ENCODE measurements at places on chromosomes 5 and 9.
A peak's percentile ranks its signal among the peaks of the same experiment; 100 is the strongest.

DNA sequence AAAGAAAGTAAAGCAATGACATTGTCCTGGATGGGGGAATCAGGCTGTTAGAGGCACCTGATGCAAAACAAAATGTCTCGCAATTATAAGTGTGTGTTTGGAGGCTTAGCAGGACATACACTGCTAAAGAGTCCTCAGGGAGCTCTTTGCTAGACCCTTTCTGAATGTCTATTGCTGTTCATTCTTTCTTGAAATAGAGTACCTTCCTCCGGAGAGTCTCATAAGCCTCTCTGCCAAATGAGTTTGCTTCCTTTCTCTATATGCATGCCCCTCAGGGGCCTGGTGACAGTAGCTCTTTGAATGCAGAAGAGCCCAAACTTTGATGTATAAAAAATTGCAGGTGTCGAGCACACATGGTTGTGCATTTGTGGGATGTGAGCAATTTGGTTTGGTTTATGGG, 26.4 kb upstream of the ADAMTSL1 start:
- peak overlapping the region; percentile 0 for H3K27ac ChIP-seq
- H3K4me1 ChIP-seq: peaks cover under 1% of the 10 kb centered on the region
- no peaks in the 10 kb centered on the region for H3K27me3 ChIP-seq
- DNase-seq: no peak

DNA sequence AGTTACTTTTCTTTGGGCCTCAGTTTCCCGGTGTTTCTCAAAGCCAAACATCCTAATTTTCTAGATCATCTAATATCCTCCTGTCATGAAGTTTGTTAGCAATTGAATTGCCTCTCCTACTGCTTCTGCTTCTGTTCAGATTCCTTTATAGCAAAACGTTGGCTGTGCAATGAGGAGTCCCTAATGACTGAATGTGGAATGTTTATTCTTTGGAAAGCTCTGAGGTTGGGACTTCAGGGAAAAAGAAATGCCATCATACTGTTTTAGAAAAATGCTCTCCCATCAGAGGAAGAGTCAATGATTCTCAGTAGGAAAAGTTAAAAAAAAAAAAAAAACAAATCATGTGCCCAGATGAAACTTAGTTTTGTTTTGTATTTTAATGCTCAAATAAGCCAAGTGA, 268.7 kb upstream of the PAPPA start:
- no peaks in the 10 kb centered on the region for H3K36me3 ChIP-seq
- no peaks in the 10 kb centered on the region for H3K4me1 ChIP-seq
- DNase-seq: no peak
- no peaks in the 10 kb centered on the region for H3K27me3 ChIP-seq
- no peak overlapping the region for H3K27ac ChIP-seq

DNA sequence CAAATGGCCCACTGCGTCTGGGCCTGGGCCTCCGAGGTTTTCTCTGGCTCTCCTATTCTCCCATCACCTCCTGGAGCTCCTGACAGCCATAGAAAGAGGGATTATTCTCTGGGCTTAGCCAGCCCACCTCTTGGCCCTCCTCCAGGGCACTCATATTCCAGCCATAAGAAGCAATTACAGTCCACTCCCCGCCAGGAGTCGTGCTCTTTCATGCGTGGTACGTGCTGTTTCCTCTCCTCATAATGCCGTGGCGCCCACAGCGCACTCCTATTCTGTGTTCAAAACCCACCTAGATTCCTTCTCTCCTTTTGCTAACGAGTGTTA, 240.8 kb upstream of the ZNF462 start:
- DNase-seq: no peak
- H3K4me1 ChIP-seq: peaks cover 13% of the 10 kb centered on the region
- H3K4me3 ChIP-seq: no peak overlapping the region
- no peaks in the 10 kb centered on the region for H3K36me3 ChIP-seq
- H3K27me3 ChIP-seq: no peaks in the 10 kb centered on the region

DNA sequence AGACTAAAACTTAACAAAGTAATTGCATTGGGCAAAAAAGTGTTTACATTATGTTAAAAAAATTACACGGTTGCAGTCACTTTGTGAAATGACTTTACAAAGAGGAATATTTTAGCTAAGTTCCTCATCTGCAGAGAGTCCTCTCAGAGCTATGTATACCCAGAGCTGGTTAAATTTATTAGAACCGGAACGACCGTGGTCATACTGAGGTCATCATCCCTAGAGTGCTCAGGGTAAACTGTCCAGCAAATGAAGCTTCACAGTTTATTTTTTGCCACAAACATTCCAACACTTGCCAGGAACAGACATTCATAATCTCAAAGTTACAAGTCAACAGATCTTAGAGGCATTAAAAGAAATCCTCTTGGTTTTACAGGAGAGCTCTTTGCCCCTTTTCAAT, 897 bp downstream of the ROPN1L start:
- no peak overlapping the region for H3K27ac ChIP-seq
- no peak for DNase-seq
- H3K27me3 ChIP-seq: no peaks in the 10 kb centered on the region
- H3K4me3 ChIP-seq: peak overlapping the region; percentile 80

DNA sequence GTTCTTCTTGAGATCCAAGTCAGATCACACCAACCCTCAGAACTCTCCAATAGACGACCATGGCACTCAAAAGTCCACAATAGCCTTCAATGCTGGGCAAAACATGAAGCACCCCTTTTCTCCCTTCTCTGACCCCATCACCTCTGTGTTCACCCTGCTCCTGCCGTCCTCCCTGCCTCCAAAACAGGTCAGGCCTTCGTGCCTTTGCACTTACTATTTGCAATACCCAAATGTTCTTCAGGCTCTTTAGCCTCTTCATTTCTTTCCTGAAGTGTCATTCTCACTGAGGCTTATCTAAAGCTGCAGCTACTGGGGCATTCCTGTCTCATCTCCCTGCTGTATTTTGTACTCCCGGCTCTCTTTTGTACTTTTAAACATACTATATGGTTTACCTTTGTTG, 2.0 kb upstream of the ROPN1L start:
- H3K36me3 ChIP-seq: no peaks in the 10 kb centered on the region
- no peak overlapping the region for H3K4me3 ChIP-seq

GRCh38 chr5:41748631-41749030, 121.6 kb downstream of the OXCT1 start:
- DNase-seq: no peak
- no peaks in the 10 kb centered on the region for H3K4me1 ChIP-seq
- H3K4me3 ChIP-seq: no peak overlapping the region
- H3K27ac ChIP-seq: no peak overlapping the region

DNA sequence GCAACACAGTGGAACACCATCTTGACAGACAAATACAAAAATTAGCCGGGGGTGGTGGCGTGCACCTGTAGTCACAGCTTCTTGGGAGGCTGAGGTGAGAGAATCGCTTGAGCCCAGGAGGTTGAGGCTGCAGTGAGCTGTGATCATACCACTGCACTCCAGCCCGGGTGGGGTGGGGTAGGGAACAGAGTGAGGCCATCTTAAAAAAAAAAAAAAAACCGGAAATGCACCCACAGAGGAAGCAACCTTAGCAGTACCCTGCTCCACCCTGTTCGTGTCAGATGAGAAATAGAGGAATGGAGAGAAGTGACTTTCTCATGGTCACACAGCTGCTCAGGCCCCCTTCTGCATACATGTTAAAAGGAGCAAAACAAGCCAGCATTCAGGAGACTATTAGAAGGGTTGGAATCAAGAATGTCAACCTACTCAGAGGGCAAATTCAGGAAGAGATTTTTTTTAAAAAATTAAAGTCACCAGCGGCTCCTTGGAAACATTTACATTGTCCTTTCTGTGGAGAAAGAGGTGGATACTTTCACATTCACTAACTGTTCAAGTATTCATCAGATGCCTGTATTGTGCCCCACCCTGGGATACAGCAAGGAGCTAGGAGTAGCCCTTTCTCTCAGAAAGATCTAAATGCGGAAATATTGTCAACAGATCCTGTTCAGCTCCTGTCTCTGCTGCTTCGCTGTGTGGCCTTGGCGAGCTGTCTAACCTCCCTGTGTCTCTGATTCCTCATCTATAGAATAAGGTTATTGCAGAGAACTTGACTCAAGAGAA, 41.0 kb downstream of the CYFIP2 start:
- H3K27me3 ChIP-seq: no peaks in the 10 kb centered on the region
- H3K4me3 ChIP-seq: no peak overlapping the region
- no peak overlapping the region for H3K27ac ChIP-seq
- no peaks in the 10 kb centered on the region for H3K4me1 ChIP-seq

DNA sequence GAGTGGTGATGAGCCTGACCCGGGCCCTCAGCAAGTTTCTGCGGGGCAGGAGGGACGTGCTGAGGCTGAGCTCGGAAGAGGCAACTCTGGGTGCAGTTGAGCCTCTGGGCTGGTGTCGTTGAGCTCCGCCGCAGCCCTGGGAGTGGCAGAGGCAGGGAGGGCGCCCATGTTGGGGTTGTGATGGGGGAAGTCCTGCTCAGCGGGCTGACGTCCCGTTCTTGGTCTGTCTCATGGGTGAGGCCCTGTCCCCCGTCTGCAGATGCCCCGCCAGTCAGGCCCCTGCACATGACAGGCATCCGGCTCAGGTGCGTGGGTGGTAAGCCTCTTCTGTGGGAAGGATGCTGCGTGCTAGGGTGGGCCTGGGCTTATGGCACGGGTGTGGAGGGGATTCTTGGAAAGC, 64.3 kb downstream of the RXRA start:
- H3K27me3 ChIP-seq: no peaks in the 10 kb centered on the region
- no peak for DNase-seq
- H3K27ac ChIP-seq: peak overlapping the region; percentile 91
- H3K36me3 ChIP-seq: no peaks in the 10 kb centered on the region

- no peaks in the 10 kb centered on the region for H3K36me3 ChIP-seq
- no peak overlapping the region for H3K27ac ChIP-seq
- no peak for DNase-seq
- H3K4me1 ChIP-seq: no peaks in the 10 kb centered on the region
Observed at GRCh38 chr9:119501374-119501773, 132.1 kb upstream of the BRINP1 start.

- no peaks in the 10 kb centered on the region for H3K27me3 ChIP-seq
- DNase-seq: no peak
- H3K4me3 ChIP-seq: no peak overlapping the region
- no peaks in the 10 kb centered on the region for H3K36me3 ChIP-seq
- H3K4me1 ChIP-seq: no peaks in the 10 kb centered on the region
Observed at GRCh38 chr5:158392753-158393152, 533.8 kb upstream of the CLINT1 start.

- H3K4me3 ChIP-seq: no peak overlapping the region
- H3K36me3 ChIP-seq: no peaks in the 10 kb centered on the region
- H3K27ac ChIP-seq: no peak overlapping the region
- peaks cover 10% of the 10 kb centered on the region for H3K4me1 ChIP-seq
- no peak for DNase-seq
- H3K27me3 ChIP-seq: no peaks in the 10 kb centered on the region
Observed at GRCh38 chr5:123425431-123425830, 2.2 kb upstream of the CEP120 start.

GRCh38 chr5:38468978-38469706, 87.3 kb downstream of the LIFR start:
- H3K36me3 ChIP-seq: no peaks in the 10 kb centered on the region
- no peak overlapping the region for H3K4me3 ChIP-seq
- H3K4me1 ChIP-seq: no peaks in the 10 kb centered on the region
- H3K27ac ChIP-seq: peak overlapping the region; percentile 89
- no peaks in the 10 kb centered on the region for H3K27me3 ChIP-seq

DNA sequence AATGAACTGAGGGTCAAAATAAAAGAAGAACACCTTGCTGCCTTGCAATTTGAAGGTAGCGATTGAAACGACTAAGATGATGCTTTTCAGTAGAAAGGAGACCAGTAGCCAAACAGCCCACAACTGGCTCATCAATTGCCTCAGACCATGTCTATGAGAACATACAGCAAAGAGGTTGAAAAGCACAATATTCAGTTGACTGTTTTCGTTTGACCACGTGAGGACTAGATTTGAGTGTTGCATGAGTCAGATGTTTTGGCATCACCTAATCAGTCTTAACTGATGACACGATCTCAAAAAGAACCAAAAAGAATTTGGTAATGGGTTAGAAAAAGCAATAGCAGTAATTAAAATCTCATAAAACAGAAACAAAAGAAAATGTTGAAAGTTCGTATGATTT, 82.7 kb upstream of the IL7R start:
- H3K4me3 ChIP-seq: no peak overlapping the region
- DNase-seq: no peak

All from tibial nerve (tissue), 4 donors.